Activated naive CD4-positive, alpha-beta T cell treated with anti-CD3 and anti-CD28 coated beads, Interleukin-2, amount 50 U/mL, for 72 hours (primary cell): ENCODE measurements at places on chromosomes 6 and 20. TPM values are rescaled to one million over a fixed set of nuclear protein-coding genes. Genes with fewer than 3 reads are reported as not detected.

HLA-DQA2 gene
- total RNA-seq, result not detected

- DNase-seq, result no peak
Measured at GRCh38 chr20:6626805-6627204, 140.7 kb upstream of the BMP2 start.

- no peak for DNase-seq
Measured at GRCh38 chr6:35238843-35239289, 20.7 kb upstream of the ZNF76 start.

DNA sequence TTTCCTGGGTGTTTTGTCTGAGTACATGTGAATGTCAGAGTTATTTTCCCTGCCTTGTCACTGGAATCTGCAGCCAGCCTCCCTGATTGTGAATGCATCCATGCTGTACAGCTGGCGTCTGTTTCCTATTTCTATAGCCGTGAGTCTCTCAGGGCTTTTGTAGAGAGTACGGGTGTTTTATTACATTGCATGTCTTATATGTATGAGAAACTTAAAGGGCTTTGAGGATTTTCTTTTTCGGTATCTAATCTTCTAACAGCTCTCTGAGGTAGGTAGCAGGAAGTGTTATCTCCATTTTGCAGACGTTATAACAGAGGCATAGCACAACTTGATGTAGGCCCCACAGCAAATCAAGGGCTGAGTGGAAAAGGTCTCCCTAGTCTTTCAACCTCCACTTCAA, 272.9 kb downstream of the PRL start:
- DNase-seq, result no peak

ZNF165 gene
- total RNA-seq, result 2.1 TPM

DNA sequence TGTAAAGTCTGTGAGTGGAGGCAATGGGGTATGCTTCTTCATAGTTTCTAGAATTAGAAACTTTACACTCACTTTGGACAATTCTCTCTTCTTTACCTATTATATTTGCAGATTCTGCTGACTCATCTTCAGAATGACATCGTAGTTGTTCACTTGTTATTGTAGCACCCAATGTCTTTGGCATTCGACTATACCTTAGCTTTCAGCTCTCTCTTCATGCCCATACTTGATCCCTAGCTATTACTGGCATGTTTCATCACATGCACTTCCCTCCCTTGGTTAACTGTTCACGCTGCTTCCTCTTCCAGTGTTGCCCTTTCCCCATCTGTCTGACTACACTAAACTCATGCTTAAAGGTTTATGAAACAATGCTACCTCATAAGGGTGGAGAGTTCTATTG, 298.1 kb upstream of the TCF21 start:
- no peak for DNase-seq

NNAT gene
- 2.1 TPM for total RNA-seq

ESR1 gene
- total RNA-seq, result 1.3 TPM

DNA sequence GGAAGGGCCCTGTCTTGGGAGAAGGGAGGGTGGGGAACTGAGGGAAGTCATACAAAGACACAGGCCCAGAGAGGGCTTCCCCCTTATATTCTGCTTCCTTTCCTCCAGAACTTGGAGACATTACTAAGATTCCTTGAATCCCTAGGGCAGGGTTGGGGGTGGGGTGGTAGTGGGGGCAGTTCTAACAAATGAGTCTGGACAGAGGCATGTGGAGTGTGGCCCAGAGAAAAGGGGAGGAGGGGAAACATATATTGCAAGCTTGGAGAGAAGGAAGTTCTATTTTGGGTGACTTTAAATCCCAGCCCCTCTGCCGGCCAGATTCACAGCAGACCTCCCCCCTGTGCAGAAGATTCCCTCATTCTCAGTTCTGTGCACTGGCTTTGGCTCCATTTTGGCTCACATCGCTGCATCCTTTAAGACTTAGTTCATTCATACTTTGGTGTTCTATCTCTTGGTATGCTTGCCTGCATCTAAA, 43.7 kb downstream of the DAAM2 start:
- no peak for DNase-seq

CDYL gene
- 24.0 TPM for total RNA-seq

DNA sequence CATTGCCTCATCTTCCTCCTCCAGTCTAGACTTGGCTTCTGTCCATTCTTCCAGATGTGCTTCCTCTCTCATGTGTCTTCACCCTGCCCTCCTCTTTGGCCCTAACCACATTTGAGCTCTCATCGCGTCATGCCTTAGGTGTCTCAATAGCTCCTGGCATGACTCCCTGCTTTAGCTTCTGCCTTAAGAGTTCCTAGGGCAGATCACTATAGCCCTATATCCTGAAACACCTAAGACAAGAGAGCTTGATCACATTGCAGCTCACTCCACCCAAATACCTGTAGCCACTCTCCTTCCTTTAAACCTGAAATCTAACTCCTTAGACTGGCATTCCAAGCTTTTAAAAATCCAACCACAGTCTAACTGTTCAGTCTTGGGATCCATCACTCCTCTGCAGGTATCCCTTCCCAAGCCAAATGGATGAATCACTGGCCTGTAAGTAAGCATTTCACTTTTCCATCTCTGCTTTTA, 69.0 kb upstream of the STXBP5 start:
- DNase-seq, result no peak

- no peak for DNase-seq
Measured at GRCh38 chr6:9420316-9421015, 985.1 kb upstream of the SLC35B3 start.

- DNase-seq, result no peak
Measured at GRCh38 chr6:139698526-139699176, 324.2 kb upstream of the CITED2 start.

PI16 gene
- total RNA-seq, result 1.7 TPM

TOMM6 gene
- total RNA-seq, result 301 TPM

GTPBP2 gene
- 84.1 TPM for total RNA-seq

IRAK1BP1 gene
- total RNA-seq, result 2.3 TPM

VPS52 gene
- total RNA-seq, result 62.8 TPM

DNA sequence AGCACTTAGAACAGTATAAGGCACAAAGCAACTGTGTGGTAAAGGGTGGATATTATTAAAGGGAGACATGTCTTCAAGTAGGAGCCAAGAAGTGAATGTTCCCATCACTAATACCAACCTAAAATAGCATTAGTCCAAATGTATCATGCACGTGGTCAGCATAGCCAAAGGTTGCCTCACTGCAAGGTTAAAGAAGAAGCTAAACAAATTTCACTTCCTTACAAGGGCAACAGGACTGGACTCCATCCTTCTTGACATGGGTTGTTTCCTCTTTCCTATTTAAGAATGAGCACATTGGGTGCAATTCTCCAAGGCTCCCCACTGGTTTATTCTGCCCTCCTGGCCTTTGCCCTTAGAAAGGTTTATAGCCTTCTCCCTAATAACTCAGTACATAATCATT, 186.7 kb downstream of the PHACTR1 start:
- DNase-seq, result no peak

DNA sequence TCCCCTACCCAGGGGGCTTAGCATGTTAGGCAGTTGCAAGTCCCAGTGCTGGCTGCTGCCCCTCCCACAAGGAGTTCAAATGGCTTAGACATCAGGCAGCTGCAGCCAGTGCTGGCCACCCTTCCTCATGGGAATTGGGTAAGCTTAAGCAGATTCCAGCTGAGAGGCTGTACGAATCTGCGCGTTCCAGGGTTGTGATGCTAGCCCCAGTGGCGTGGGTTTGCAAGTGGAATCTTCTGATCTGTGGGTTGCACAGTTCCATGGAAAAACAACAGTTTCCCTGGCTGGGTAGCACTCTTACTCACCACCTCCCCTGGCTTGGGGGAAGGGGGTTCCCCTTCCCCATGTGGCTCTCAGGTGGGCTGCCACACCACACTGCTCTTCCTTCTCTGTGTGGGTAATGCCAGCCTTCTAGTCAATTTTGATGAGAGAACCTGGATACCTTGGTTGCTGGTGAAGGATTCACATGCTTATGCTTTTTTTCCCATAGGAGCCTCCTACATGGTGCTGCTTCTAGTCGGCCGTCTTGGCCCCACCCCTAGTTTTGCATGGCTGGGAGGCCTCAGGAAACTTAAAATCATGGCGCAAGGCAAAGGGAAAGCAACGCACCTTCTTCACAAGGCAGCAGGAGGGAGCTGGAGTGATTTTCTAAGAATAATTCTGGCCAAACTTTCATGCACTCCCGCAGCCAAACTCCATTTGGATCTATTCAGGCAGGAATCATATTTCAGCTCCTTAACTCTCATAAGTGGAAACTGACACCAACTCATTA, 13.0 kb downstream of the DYNLT2 start:
- DNase-seq, result no peak

- no peak for DNase-seq
Measured at GRCh38 chr6:31826793-31827285, 699 bp upstream of the HSPA1B start.

ZBP1 gene
- total RNA-seq, result 1.1 TPM

DNA sequence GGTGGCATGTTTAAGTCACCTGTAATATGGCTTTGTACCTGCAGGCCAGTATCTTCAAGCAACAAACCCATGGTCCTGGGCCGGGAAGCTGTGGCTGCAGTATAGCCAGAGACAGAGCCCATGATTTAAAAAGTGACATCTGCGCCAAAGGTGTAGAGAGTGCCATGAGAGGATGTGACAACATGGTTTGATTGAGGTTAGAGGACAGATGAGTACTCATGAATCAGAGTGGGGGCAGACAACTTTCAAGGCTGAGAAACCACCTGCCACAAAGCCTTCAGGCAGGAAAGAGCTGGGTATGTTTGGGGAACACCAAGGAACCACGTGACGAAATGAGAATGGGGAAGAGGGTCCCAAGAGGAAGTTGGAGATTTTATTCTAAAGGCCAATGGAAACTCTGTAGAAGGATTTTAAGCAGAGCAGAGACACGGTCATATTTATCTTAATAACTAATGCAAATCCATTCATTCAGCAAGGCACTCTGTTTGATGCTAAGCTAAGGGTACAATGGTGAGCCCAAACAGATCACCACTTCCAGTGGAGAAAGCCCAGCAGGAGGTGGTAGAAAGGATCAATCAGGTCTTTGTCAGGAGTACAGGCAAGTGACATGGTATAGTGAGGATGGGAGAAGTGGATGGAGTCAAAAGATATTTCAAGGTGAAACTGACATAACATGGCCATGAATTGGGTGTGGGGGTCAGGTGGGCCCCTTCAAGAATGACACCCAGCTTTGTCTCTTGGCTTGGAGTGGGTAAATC, 3.4 kb upstream of the MICAL1 start:
- no peak for DNase-seq

DNA sequence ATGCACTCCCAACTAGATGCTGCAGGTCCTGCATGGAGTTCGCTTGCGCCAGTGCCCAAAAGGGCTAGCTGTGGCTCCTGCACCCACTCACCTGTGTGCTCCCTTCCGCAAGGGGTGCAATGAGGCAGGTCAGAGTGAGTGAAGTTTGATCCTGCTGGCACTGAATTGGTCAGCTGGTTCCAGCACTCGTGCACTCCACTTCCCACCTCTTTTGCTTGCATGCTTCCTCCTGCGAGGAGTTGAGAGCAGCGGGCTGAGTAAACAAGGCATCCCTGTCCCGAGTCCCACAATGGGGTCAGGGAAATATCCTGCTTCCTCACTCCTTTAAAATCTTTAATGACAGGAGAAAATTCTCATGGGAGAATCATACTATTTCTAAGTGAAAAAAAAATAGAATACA, 86.2 kb downstream of the LCA5 start:
- no peak for DNase-seq

GRCh38 chr6:53718597-53719460, 53.3 kb upstream of the KLHL31 start:
- peak; percentile 25 for DNase-seq

SCUBE3 gene
- not detected for total RNA-seq

DNA sequence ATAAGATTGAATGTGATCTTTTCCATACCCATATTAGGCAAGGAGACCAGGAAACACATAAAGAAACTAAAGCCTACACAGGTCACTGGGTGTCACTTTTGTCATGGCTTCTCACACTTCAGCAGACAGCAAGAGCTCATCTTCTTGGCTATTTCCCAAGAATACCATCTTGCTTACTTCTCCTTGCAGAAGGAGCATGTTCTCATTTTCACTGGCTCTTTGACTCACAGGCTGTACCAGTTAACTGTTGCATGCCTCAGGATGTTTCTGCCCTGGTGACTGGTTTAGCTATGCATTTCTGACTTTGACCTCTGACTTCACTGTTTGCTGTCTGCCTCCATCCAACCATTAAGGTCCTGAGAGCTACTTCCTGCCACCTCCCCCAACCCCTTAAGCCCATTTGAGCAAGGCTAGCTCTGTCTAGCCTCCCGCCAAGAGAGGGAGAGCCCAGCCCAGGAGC, 40.3 kb upstream of the OGFRL1 start:
- DNase-seq, result no peak

- no peak for DNase-seq
Measured at GRCh38 chr6:18034798-18035202, 47.4 kb upstream of the KIF13A start.

DNA sequence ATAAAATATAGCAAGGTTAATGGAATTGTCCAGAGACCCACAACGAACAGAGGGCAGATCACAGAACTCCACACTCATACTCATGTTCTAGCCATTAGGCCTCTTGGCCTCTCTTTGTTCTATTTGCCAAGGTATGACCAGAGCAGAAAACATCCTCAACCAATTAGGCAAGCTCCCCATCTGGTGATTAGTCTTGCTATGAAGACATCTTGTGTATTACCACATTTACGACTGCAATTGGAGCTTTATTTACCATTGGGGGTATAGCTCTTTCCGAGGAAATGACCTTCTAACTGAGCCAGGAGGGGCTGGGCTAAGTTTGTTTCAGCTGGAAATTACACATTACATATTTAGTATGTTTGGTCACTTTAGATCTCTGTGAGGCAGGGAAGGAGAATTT, 593.9 kb downstream of the CD109 start:
- no peak for DNase-seq

PAK5 gene
- total RNA-seq, result not detected
